ENCODE measurements at places on chromosomes 12 and 14.

GRCh38 chr12:102503056-102503681 is 22.8 kb upstream of the IGF1 start:
- no peak for DNase-seq

DNA sequence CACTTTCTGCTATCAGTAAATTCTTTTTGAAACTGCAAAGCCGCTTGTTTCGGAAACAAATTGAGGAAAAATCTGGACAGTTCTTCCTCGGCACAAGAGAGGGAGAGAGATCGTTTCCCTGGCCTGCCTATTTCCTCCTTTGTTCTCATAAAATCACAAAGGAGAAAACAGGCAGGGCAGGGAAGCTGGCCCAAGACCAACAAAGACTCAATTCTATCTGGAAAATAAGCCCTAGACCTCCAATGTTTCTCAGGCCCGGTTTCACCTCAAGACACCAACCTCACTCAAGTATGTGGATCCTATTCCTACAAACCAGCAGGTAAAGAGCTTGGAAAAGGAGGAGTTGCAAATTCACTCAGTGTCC is 19.5 kb downstream of the DICER1 start:
- DNase-seq, result no peak

GRCh38 chr14:105944632-105945610 is 418.5 kb downstream of the TMEM121 start:
- no peak for DNase-seq

- DNase-seq, result no peak
Observed at GRCh38 chr14:61558271-61558670, 137.0 kb upstream of the HIF1A start.
